ENCODE measurements at places on chromosomes 2 and 18.

DNA sequence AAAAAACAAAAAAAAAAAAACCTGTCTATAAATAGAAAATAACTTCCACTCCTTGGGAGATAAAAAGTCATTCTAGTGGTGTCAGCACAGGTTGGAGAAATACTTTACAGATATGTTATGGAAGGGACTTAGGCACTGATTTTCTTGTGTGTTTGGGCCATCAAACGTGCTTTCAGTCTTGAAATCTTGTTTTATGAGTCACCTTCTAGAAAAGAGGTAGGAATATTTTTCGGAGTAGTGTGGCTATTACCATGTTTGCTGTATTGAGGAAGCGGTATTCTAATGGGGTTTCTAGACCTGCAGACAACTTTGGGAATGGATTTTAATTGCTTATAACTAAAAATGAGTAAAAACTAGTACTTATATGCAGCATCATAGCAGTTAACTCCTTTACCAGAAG lies 12.0 kb downstream of the HNMT start:
- DNase-seq = no peak

- DNase-seq = no peak
These were observed 35.9 kb upstream of the KLF11 start for GRCh38 chr2:10007435-10007834.

DNA sequence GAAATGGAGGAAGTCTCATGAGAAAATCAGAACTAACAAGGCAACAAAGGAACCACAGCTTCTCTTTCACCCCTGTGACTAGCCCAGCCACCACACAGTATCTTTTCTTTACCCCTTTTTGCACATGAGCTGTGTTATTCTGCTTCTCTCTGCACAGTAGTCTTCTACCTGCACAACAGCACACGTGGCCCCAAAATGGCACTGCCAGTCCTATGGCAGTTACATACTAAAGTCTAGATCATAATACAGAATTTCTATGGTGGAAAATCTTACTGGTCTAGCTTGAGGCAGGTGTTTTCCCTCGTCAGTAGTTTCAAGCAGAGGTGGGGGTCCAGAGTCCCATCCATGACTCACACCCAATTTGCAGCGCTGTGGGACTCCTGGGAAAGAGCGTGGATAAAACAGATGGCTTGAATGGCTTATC lies 177.7 kb downstream of the DIS3L2 start:
- no peak for DNase-seq

DNA sequence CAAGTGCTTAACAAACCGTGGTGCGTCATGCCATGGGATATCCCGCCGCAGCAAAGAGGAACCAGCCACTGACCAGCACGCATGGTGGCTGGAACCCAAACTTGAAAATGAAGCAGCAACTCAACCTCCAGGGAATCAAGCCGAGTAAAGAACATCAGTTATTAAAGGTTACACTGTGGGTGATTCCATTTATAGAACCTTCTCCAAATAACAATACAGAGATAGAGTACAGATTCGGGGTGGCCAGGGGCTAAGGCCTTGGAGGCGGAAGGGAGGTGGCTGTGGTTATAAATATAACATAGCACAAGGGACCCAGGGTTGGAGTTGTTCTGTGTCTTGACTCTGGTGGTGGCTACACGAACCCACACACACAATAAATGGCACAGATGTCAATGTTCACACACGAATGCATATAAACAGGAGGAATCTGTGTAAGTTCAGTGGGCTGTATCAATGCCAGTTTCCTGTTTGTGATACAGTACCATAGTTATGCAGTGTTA lies 123.1 kb downstream of the EIPR1 start:
- DNase-seq = no peak

- DNase-seq = no peak
These were observed 16.8 kb upstream of the ATP8B1 start for GRCh38 chr18:57819671-57820460.

GRCh38 chr2:134360745-134361487 lies 107.0 kb downstream of the MGAT5 start:
- no peak for DNase-seq

DNA sequence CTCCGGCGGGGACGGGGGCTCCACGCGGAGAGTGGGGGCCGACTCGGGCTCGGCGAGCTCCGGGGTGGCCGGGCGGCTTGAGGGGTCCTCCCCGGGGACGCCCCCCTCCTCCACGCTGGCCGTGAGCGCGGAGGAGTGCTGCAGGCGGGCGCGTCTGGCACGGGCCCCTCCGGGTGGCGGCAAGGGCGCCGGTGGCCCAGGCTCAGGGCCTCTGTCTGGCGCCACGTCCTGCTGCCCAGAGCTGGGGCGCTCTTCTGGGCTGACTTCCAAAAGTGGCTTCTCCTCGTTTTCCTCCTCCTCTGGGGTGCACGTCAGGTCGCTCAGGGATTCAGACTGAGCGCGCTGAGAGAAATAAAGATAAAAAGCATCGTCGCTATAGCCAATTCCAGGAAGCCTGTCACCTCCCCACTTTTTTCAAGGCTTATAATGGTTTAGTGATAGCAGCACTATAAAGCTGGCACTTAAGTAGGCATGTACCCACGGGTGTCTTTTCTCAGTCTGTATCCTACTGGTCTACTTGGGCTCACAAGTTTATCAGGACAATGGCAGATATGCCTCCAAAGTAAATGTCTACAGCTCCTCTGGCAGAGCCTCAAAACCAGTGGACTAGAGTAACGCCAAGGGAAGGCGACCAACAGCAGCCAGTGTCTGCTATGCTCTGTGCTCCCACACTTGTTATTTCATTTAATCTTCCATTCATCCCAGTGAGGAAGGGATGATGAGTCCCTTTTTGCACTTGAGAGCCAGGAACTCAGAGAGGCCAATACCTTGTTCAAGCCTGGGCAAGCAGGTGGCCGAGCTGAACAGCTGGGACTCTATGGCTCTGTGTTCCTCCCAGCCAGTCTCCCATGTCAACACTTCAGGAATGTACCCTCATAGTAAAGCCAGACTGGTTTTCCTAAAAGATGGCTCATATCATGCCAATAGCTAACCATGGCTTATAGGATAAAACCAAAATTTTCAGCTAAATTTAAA lies 92.6 kb upstream of the MGAT4A start:
- no peak for DNase-seq

DNA sequence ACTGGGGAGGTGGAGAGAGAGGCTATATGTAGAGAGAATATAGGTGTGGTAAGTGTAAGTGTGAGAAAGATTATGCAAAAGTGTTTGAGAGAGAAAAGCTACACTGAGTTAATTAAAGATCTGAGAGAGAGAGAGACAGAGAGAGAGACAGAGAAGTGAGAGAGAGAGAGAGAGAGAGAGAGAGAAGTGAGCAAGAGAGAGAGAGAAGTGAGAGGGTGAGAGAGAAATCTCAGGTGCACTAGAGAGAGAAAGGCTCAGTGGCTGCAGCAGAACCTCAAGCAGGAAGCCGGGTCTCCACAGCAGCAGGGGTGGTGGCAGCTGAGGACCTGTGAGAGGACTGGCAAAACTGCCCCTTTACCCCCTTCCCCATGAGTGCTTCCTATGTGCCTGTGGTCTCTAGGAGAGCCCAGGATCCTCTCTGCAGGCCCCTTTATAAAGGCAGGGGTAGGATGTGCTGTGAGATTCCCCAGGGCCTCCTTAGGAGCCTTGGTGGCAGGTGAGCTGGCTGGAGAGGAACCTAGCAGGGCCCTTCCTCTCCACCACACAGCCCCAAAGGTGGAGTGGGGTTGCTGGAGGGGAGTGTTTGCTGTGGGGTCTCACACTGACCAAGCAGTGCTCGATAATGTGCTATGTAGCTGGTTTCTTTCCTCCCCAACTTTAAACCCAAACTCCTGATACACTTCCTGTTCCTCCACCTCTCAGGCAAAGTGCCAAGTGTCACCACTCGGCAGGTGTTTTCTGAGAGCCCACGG lies 52.6 kb downstream of the SLC4A5 start:
- peak; percentile 6 for DNase-seq

- DNase-seq = no peak
These were observed 11.4 kb upstream of the MAPRE2 start for GRCh38 chr18:35029770-35030169.

DNA sequence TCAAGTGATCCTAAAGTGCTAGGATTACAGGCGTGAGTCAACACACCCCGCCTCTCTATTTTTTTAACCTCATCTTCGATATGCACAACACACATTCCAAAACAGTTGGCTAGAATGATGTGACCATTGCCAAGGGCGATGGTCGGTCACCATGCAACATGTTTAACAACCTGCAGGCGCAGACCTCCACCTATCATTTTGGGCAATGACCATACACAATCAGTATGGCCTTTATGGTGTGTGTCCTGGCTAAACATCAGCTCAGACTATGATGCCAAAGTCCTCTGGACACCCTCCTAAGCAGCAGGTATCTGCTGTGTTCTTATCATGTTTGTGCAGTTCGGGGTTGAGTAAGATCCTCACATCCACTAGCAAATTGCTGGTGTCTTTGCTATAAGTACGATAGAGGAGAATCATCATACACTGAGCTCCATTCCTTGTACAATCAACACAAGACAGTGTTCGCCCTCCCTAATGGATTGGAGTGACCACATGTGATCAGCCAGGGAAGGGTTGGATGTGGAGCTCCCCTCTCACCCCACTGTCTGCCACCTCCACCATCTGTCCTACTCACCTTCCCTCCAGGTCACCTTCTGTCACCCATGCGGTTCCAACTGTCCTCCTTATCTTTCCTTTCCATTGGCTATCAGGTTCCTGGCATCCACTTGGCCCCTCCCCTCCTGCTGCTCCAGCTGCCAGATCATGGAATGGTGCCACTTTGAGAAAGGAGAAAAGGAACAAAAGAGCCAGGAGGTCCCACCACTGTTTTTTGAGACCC lies 7.9 kb upstream of the RNF152 start:
- DNase-seq = no peak

- DNase-seq = no peak
These were observed 42.5 kb downstream of the LDLRAD4 start for GRCh38 chr18:13260935-13261640.

DNA sequence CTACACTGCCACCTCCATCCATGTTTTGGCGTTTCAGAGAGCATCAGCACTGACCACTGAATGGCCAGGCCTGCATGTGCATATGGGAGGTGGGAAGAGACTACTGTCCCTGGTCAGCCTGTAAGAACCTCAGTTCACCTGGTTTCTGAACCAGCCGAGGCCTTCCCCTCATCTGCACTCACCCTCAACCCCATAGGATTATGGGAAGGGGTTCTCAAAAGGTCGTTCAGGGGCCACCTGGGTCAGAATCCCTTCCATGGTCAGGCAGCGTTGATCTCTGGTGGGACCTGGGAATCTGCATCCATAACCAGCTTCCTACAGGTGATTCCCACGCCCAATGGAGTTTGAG lies 36.7 kb downstream of the TET3 start:
- no peak for DNase-seq

Measured in stimulated activated CD8-positive, alpha-beta memory T cell treated with anti-CD3 and anti-CD28 coated beads, Interleukin-12 subunit alpha, Interleukin-12 subunit beta, amount 100 ng/mL, for 1 hour (primary cell).